ENCODE measurements at places on chromosomes 1 and 21.

DNA sequence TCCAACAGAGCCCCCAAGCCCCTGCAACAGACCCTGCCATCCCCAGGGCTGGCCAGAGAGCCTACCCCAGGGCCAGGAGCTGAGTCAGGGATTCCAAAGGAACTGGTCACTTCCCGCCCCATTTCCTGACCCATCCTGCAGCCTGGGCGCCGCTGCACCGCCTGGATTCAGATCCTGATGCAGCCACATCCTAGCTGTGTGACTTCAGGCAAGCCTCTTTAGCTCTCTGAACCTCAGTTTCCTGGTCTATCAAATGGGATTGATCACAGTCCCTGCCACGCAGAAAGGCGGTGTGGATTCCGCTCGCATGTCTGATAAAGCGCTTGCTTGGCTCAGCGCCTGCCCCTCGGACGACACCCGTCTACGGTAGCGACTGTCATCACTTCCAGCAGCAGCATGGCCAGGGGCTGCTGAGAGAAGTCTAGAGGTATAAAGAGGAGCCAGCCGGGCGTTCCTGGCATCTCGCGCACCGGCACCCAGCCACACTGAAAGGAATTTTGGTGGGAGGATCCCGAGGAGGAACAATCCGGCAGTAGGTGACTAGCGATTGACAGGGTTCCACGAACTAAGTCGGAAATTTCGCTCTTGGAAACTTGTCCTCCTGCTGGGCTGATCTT is 10.1 kb downstream of the EPHA2 start:
- DNase-seq, result peak; percentile 92

DNA sequence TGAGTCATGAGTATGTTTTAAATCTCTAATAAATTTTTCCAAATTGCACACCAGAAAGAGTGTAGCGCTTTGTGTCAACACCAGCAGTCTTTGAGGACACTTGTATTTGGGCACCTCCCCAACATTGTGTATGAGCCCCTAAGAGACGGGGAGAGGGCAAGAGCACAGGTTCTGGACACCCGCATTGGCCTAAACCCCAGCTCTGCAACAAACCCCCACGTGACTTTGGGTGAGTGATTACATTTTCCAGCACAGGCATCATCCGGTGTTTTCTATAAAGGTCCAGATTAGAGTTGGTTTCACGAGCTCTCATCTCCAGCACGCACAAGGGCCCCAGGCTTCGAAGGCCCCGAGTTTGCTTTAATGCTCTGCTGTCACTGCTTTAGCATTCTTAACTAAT is 66.3 kb upstream of the SLC45A1 start:
- no peak for DNase-seq

DNA sequence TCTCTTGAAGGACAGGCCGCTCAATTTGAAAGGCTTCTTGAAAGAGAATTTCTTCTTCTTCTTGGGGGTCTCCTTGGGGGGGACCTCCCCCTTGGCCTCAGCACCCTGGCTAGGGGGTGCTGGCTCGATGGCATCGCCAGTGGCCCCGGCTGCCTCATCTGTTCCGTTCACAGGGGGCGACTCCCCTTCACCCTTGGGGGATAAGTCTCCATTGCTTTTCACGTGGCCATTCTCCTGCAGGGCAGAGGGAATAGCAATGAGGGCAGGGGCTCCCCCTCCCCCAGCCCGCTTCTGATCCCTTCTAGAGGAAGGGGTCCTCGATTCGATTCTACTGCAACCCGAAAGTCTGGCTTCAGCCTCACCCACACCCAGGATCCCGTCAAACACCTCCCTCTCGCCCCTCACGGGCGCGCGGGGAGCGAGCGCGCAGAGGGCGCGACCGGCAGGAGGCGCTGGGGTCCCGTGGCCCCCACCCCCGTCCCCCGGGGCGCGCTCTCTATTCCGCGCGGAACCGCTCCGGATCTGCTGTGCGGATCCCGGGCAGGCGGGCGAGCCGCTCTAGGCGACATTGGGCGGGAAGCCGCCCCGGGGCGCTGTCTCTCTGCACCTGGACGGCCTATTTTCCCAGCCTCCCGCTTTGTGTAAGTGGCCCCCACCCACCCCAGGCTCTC is 1.0 kb downstream of the MARCKSL1 start:
- peak; percentile 49 for DNase-seq

- peak; percentile 42 for DNase-seq
Measured at GRCh38 chr1:245045087-245045881, 109.5 kb upstream of the KIF26B start.

GRCh38 chr1:91891454-91891853 is 5.5 kb upstream of the TGFBR3 start:
- DNase-seq, result peak; percentile 85

- DNase-seq, result no peak
Measured at GRCh38 chr1:9042272-9042671, 16.0 kb upstream of the SLC2A7 start.

GRCh38 chr1:243428617-243429342 is 172.9 kb downstream of the SDCCAG8 start:
- no peak for DNase-seq

DNA sequence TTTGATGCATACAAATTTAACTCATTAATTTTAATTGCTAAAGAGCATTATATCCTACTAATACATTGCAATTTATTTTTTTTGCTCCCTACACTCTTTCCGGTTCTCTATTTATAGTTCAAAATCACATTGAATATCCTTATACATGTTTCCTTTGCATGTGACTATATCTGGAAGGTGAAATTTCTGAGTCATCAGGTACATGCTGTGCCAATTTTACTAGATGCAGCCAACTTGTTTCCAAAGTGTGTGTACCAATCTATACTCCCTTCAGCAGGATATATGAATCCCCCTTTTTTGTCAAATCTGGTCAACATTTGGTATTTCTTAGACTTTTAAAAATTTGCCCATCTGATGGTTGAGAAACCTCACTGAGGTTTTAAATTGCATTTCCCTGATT is 602.9 kb upstream of the CAMK1G start:
- DNase-seq, result peak; percentile 41

DNA sequence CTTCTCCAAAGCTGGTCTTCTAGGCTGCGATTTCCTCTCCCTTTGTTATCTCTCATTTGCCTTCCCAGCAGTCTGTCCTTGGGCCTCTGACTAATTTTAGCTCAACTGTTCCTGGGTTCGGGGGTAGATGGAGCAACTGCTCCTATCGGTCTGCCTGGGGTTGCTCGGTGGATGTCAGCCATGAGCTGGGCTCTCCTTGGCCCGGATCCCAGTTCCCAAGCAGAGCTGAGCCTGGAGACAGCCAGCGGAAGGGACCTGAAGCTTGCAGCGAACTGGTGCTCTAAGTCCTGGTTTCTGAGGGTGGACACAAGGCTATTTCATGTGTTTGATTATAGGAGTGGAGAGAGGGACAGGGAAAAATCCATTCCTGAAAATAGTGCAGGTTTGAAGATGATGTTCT is 423.0 kb downstream of the RPS6KC1 start:
- peak; percentile 0 for DNase-seq

GRCh38 chr21:32587120-32587519 is 1.8 kb upstream of the TCP10L start:
- no peak for DNase-seq
